Stimulated activated CD8-positive, alpha-beta memory T cell treated with anti-CD3 and anti-CD28 coated beads, Interleukin-12 subunit alpha, Interleukin-12 subunit beta, amount 100 ng/mL, for 1 hour (primary cell): ENCODE measurements at places on chromosomes 2 and 18.

DNA sequence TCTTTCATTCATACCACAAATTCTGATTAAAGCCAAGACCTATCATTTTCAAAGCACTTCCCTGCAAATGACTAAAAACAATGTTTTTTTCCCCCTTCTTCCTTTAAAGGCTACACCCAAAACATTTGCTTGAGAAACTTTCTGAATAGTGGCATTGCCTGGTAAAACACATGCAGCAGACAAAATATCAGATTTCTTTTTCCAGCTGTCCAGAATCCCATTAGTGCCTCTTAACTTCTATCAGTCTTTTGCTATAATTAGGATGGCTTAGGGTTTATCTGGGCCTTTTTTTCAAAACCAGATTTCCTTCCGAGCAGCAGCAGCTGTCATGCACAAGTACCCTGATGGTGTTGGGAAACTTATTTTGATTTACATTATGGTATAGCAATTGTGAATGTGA, 50.6 kb downstream of the ALPK2 start:
- DNase-seq: no peak

DNA sequence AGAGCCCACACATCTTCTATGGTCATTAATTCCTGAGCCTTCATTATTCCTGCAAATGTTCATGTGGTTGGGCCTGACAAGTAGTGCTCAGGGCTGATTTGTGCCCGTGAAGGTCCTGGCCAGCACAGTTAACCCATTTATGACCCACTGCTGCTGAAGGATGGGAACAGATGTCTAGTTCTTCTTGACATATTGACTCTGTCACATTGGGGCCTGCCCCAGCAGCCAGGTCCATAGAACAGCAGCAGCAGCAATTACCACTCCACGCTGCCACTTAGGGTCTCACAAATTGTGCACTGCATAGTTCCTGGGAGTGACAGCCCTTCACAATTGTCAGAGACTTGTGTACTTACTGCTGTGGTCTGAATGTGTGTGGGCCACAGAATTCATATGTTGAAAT, 442.3 kb upstream of the RGPD4 start:
- no peak for DNase-seq

DNA sequence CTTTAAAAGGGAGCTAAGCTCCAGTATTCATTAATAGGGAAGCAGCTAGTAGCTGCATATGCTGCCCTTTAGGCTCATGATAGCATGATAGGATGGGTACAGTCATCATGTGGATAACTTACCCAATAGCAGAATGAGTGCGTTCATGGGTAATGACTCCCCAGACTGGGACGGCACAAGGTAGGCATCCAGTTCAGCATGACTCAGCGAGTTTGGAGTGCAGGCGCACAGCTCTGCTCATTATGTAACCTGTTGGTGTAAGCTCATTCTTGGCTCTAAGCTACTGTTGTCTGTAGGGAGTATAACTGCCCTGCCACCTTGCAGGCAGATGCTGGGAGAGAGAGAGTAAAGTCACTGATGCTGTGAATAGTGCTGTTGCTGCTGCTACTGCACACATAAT, 209.2 kb upstream of the SYT4 start:
- DNase-seq: no peak

- no peak for DNase-seq
Observed at GRCh38 chr18:11747731-11748130, 58.7 kb downstream of the GNAL start.

DNA sequence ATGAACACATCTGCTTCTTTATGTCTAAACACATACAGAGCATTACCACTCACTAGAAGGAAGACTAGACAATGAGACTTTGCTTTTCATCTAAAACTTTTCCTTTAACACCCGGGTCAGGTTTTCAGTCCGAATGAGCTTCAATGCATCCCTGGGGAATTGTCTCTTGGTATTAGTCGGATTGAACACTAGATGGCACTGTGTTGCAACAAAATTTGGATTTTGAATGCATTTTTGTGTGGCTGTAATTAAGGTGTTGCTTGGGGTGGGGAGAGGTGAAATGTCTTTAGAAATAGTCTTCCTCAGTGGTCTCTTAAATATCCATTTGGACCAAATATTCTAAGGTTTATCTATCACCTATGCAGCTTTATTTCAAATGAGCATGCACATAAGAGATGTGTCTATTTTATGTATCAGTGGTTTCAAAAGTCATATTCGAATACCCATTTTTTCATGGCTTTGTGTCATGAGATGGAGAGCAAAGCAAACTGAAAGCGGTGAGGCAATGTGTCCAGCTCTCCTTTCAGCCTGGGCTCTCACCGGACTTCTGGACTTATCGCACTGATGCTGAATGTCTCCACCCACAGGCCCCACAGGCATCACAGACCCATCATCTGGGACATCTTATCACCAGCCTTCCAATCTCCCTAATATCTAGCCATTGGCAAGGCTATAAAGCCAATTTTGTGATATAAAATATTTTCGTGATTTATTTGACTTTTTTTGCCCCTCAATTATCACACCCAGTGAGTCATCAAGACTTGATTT, 510.3 kb downstream of the RNF144A start:
- no peak for DNase-seq

- no peak for DNase-seq
Observed at GRCh38 chr2:38613849-38614213, 11.1 kb upstream of the HNRNPLL start.

- no peak for DNase-seq
Observed at GRCh38 chr2:157696036-157696435, 67.4 kb upstream of the ACVR1C start.

- DNase-seq: no peak
Observed at GRCh38 chr2:219028141-219028540, 13.2 kb downstream of the CFAP65 start.

DNA sequence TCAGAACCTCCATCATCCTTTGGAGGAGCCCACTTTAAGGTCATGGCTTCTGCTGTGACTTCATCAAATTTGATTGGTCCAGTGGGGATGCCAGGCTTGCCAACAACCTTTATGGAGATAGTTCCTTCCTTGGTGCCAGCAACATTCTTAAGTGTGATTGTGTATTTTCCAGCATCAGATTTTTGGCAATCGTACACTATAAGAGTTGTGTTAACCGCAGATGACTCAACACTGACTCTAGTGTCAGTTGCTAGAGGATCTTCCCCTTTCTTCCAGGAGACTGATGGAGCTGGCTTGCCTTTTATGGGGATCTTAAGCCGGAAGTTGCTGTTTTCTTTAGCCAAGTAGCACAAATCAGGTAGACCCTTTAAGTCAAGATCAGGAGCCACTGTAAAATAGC, 98.7 kb downstream of the PLEKHA3 start:
- DNase-seq: no peak

DNA sequence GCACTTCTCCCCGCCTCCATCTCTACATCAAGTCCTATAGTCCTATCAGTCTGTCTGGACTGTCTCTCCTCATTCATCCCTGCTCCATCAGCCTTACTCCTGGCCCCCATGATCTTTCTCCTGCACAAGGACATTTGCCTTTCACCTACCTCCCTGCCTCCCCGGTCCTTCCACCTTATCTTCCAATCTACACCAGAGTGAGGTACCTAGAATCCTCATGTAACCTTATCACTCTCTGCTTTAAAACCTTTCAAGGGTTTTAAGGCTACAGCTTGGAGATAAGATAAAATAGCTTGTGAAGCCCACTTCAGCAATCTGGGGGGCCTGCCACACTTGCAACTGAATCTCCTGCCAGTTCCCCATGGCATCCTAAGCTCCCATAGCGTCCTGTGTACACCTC, 12.8 kb downstream of the CDC42EP3 start:
- no peak for DNase-seq

GRCh38 chr2:172783165-172783898, 47.7 kb downstream of the RAPGEF4 start:
- no peak for DNase-seq

DNA sequence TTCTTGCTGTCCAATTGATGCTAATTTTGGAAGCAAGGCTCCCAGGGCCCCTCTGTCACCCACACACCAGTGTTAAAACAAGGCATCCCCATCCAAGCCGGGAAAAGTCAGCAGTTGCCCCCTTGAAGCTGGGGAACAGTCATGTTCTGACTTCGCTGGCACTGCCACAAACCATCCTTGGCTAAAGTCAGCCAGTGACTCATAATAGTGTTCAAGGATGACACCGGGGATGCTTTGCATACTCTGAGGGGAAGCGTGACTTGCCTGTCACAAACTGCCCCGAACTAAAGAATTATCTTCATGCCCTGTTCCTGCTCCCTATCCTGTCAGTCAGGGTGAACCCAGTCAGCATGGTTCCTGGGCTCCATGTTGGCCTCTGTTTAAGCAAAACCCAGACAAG, 37.0 kb downstream of the TGFA start:
- no peak for DNase-seq

- no peak for DNase-seq
Observed at GRCh38 chr2:11117776-11118175, 37.5 kb upstream of the SLC66A3 start.

GRCh38 chr2:67839668-67840067, 223.1 kb downstream of the C1D start:
- DNase-seq: no peak

DNA sequence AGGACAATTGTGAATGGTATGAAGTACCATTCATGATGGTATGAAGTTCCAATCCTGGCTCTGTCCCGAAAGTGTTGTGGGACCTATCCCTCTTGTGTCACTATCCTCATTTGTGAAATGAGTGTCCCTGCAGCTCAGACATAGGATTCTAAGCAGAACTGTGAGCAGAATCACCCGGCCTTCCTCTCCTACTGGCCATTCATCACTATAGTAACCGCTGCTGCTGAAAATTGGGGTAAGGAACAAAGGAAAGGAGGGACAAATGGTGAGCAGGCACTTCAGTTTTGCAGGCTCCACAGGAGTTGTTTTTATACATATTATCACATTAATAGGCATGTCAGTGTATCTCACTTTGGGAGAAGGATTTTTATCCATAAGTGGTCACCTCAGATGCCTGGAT, 27.4 kb downstream of the SMYD1 start:
- DNase-seq: no peak

GRCh38 chr18:80202264-80202998, 44.9 kb downstream of the PARD6G start:
- no peak for DNase-seq

DNA sequence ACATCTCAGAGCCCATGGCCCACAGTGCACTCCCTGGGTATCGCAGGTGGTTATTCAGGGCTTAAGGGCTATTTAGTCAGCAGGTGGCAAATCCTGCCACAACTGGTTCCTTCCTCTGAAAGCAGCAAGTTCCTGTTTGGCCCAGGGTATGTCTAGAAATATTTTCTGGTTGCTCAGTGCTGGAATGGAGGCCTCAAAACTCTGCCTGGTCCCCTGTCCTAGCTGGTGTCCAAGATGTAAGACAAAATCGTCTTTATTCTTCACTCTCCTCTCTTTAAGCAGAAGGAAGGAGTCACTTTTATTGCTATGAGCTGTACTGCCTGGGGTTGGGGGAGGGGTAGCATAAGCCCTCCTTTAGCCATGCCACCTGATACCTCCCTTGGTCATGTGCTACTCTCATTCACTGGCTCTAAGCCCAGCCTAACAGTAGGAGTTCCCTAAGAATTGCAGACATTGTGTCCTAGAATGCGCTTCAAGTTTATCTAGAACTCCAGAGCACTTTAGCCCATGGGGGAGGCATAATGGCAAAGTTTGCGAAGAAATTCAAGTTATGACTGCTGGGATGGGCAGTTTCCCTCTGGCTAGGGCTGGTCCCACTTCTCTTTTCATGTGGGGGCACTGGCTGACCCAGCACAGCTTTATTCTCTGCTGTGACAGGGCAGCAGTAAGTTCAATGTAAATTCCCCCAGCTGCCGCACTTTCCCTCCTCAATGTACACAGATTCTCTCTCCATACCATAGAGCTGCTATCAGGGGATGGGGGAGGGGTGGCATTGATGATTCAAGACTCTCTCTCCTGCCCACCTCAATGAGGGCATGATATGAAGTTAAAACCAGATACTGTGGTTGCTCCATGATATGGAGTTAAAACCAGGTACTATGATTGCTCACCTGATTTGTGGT, 27.1 kb upstream of the CWC22 start:
- no peak for DNase-seq

GRCh38 chr2:48113767-48114166, 207.5 kb upstream of the FBXO11 start:
- DNase-seq: no peak

GRCh38 chr18:32975163-32975436, 202.3 kb upstream of the KLHL14 start:
- DNase-seq: no peak
